ENCODE measurements at places on chromosomes 4 and X.
A peak's percentile ranks its signal among the peaks of the same experiment; 100 is the strongest.

- DNase-seq: peak; percentile 78
Observed at GRCh38 chr4:26032630-26033317, 118.8 kb downstream of the SMIM20 start.

GRCh38 chrX:9207142-9207541, 173.2 kb upstream of the FAM9B start:
- no peak for DNase-seq

DNA sequence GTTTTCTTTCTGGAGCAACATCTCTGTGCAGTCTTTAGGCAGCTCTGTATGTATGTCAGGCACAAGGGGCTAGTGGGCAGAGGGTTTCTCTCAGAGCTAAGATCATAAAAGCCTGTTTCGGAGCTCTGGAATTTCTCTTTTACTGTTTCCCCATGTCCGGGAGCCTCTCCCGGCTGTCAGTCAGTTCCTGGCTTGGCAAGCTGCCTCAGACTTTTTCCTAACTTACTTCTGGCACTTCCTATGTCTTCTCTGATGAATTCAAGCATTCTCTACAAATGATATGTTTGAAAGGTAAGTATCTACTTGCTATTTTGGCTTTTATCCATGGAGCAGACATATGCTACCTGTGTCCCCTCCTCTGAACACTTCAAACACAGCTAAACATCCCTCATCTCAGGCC, 129.3 kb upstream of the PGRMC2 start:
- DNase-seq: peak; percentile 15

DNA sequence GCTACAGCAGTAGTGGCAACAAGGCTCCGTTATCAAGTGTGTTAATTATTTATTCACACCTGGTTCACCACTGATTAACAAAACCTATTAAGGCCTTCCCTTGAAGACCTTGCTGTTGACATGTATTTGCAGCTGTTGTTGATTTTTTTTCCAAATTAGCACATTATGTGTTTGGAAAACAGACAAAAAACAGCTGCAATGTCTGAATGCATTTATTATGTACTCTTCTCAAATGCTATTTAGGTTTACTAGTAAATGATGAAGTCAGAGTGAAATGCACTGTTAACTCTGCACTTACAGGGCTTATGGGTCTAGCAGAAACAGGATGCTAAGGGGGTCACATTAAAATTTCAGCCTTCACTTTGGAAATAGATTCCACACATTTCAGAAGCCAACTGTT, 99.5 kb upstream of the PCDH7 start:
- no peak for DNase-seq

DNA sequence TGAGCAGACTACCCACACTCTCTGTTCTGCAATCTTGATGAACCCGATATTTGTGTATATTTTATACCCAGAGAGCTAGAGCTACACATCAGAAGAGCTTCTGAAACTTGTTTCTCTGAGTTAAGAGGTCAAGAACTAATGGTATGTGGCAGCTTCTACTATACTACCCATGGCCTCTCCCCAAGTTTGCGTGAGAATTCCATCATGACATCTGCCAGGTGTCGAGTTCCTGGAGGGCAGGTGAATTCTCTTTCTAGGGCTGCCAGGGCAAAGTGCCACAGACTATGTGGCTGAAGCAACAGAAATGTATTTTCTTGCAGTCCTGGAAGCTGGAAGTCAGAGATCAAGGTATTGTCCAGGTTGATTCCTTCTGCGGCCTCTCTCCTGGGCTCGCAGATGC, 4.4 kb downstream of the SORCS2 start:
- DNase-seq: no peak

- no peak for DNase-seq
Observed at GRCh38 chr4:18973296-18973695, 951.7 kb upstream of the LCORL start.

DNA sequence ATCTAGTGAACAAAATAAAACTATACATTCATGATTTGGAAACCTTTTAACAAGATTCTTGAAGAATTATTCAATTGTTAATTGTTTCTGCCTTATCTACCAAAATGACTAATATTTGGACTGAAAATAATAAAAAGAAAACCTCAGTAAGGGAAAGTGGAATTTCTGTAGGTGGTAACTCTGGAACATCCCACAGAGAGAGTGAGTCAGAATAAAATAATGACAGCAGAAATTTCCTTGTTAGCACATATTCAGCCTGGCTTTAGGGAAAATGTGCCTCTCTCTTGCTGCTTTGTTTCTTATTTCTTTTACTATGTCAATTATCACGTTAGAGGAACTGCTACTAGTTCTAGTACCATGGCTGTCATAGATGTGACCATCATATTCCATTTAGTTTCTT, 421.5 kb upstream of the GNPDA2 start:
- DNase-seq: no peak

DNA sequence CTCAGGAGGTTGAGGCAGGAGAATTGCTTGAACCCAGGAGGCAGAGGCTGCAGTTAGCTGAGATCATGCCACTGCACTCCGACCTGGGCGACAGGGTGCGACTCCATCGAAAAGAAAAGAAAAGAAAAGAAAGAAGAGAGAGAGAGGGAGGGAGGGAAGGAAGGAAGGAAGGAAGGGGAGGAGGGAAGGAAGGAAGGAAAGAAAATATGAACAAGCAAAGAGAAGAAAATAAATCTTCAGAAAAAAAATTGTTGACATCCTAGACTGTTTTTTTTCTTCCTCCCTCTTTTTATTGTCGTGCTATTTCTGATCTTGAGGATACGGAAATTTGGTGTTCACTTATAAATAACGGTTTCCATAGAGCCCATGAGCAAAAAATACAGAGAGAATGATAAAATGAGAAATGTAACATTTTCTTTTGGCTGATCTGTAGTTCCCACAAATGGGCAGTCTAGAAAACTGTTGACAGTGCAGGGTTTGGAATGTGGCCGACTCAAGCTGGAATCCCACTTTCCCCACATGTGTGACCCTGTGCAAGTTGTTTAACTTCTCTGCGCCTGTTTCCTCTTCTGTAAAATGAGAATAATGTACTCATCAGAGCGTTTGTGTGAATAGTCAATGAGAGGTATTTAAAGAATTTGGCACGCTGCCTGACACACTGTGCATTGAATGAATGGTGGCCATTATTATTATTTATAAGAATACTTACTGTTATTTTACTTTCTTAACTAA, 19.4 kb downstream of the SORBS2 start:
- peak; percentile 99 for DNase-seq

DNA sequence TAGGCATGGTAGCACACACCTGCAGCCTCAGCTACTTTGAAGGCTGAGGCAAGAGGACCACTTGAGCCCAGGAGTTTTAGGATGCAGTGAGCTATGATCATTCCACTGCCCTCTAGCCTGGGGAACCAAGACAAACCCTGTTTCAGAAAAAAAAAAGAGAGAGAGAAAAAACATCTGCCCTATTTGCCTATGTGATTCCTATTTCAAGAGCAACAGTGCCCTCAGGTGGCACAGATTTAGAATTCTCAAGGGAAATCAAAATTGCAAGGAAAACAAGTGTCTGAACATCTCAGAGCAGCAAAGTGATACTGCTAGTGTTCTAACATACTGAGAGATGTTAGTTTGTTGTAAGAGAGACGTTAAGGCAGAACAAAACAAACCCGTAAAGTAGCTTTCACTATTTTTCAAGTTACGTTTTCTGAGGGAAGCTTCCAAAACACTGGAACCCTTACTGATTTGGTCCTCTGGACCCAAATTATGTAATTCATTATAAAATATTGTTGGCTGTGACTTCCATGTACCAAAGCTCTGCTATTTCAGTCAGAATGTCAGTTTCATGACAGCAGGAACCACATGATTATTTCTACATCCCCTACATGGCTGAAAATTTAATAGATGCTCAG, 7.9 kb downstream of the BDH2 start:
- DNase-seq: peak; percentile 50

DNA sequence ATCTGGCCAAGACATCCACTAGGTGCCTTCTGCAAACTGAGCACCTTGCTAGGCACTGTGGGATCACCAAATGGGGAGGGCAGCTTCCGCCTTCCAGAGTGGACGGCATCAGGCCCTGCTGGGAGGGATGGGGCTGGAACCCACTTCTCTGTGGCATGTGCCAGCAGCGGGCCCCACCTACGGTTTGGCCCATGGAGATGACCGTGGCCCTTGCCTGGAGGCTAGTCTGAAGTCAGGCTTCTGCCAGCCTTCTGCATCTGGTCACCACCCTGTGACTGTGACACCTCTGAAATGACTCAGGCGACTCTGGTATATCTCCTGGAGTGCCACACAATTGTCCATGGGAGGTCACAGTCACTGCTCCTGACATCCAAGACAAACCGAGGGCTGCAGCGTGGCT, 7.2 kb downstream of the SSR4 start:
- no peak for DNase-seq

DNA sequence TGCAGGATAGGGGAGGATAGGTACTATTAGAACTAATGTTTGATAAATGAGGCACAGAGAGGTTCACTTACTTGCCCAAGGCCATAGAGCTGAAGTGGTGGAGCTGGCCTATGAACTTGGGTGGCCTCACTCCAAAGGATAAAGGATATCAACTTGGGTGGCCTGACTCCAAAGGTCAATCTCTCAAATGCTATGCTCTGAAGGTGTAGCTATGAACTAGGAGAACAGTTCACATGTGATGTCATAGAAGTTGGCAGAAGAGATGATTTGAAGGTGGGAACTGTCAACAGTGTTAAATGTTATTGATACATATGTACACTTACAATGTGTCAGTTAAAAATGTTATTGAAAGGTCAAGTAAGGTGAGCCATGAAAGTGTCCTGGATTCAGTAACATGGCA, 6.2 kb upstream of the CHST7 start:
- DNase-seq: no peak

GRCh38 chrX:125507119-125507518, 187.4 kb downstream of the TEX13C start:
- DNase-seq: peak; percentile 4

- no peak for DNase-seq
Observed at GRCh38 chr4:51907006-51907669, 64.2 kb downstream of the DCUN1D4 start.

GRCh38 chrX:39821709-39822095, 276.1 kb downstream of the BCOR start:
- DNase-seq: no peak

GRCh38 chr4:6478546-6479220, 6.3 kb upstream of the PPP2R2C start:
- no peak for DNase-seq

DNA sequence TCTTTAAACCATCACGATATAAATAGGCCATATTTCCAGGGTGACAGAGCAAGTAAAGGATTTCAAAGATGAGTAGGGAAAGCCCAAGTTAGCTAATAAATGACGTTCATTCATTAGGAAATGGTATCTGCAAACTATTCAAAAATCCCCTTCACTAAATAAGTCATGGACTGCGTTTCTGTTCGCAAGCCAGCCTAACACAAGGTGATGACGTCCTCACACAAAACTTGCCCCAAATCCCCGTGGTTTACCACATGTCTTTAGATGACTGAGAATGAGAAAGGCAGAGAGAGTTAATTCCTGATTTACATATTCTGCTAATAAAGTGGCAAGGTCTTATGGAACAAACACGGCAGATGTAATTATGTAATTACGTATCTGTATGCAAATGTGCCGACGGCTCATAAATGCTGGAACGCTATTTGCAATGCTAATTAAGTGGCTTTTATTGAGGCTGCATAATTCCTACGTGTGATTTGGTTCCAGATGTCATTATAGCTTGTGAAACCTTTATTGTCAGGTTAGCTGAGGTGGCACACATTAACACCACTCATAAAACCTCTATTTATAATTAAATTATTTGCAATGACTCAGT, 437.7 kb upstream of the FRG1 start:
- DNase-seq: no peak

DNA sequence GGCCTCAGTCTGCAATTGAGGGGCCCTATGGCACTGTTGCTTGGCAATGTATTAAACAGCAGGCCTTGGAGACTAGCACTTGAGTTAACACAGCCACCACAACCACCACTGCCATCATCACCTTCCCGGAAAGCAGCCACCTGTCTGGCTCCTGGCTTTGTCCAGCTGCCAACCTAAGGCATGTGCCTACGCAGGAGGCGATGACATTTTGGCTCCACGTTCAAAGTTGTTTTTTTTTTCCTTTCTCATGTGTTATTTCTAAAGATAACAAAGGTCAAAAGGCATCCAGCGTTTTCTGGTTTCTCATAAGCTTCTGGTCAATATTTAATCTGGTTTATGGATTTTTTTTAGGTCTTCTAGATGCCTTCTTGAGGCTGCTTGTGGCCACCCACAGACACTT, 7.5 kb downstream of the CLDN2 start:
- DNase-seq: no peak

DNA sequence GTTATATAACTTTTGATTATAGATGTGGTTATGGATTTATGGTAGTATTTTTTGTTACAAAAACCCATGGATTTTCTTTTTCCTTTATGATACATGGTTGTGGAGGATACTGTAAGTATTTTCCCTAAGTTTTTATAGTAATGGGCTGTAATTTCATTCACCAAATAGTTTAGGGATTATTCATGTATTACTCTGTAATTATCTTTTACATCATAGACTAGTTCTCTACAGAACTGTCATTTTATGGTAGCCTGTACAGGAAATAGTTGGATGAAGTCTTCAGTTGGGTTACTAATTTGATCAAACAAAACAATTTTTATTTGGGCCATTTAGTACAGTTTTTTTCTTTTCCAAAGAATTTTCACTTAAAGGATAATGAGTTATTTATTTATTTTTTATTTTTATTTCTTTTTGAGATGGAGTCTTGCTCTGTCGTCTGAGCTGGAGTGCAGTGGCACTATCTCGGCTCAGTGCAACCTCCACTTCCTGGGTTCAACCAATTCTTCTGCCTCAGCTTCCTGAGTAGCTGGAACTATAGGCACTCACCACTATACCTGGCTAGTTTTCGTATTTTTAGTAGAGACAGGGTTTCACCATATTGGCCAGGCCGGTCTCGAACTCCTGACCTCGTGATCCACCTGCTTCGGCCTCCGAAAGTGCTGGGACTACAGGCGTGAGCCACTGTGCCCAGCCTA, 42.1 kb downstream of the RBPJ start:
- no peak for DNase-seq

- no peak for DNase-seq
Observed at GRCh38 chrX:23828881-23829280, 45.9 kb downstream of the SAT1 start.

GRCh38 chrX:22300130-22300529, 27.4 kb downstream of the CBLL2 start:
- peak; percentile 43 for DNase-seq

DNA sequence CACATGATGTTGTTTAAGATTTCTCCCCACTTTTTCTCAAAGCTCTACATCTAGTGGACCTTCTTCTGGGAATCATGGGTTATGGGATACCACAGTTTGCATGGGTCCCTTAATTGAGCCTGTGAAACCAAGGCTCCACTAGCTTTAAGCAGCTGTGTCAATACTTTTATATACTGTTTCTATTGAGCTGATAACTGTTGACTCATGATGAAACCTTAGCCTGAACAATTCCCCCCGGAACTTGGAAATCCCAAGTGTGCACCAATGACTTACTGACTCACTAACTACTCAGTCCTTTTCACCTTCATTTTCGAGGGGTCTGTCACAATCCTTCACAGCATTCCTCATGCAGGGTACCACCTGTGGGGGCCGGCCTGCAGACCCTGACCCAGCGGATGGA, 12.7 kb upstream of the SPIN4 start:
- no peak for DNase-seq
